ENCODE measurements at places on chromosomes 4 and X. TPM values are rescaled to one million over a fixed set of nuclear protein-coding genes. Genes with fewer than 3 reads are reported as not detected.

FGD1 gene
- 5.5 TPM for total RNA-seq

CXXC4 gene
- 1.5 TPM for total RNA-seq

ASMTL gene
- 21.6 TPM for total RNA-seq

ERVMER34-1 gene
- 0.77 TPM for total RNA-seq

TSPYL2 gene
- 6.2 TPM for total RNA-seq

ITM2A gene
- 24.5 TPM for total RNA-seq

NLGN4X gene
- 0.89 TPM for total RNA-seq

MAP7D2 gene
- total RNA-seq, result 2.1 TPM

GPR34 gene
- 2.3 TPM for total RNA-seq

SLC38A5 gene
- 18.8 TPM for total RNA-seq

UVSSA gene
- 16.7 TPM for total RNA-seq

DSPP gene
- not detected for total RNA-seq

TREX2 gene
- total RNA-seq, result 1.2 TPM

EGFL6 gene
- total RNA-seq, result 0.27 TPM

CLDN34 gene
- 0.24 TPM for total RNA-seq

TNMD gene
- 0.48 TPM for total RNA-seq

GLRA3 gene
- not detected for total RNA-seq

FRMPD3 gene
- 0.42 TPM for total RNA-seq

RGN gene
- 0.88 TPM for total RNA-seq

WFS1 gene
- total RNA-seq, result 12.7 TPM

ARL9 gene
- 0.29 TPM for total RNA-seq

CTAG1B gene
- not detected for total RNA-seq

INPP4B gene
- 14.1 TPM for total RNA-seq

SLC34A2 gene
- 3.3 TPM for total RNA-seq

PPP4R3C gene
- total RNA-seq, result not detected

ERCC6L gene
- total RNA-seq, result 1.7 TPM

RPA4 gene
- 1.5 TPM for total RNA-seq

XAGE1A gene
- not detected for total RNA-seq

CFAP47 gene
- total RNA-seq, result not detected

EDA gene
- 1.9 TPM for total RNA-seq

NXF2B gene
- not detected for total RNA-seq

ERAS gene
- total RNA-seq, result 0.32 TPM

LARP7 gene
- total RNA-seq, result 35.3 TPM

USP17L26 gene
- not detected for total RNA-seq

ALAS2 gene
- total RNA-seq, result 0.74 TPM

PRDM8 gene
- total RNA-seq, result 1.6 TPM

NMU gene
- total RNA-seq, result 1.9 TPM

KLHL4 gene
- 0.15 TPM for total RNA-seq

CENPVL1 gene
- total RNA-seq, result not detected

NPY5R gene
- total RNA-seq, result not detected

IL1RAPL2 gene
- not detected for total RNA-seq

FAAH2 gene
- total RNA-seq, result 11.3 TPM

MAGEC2 gene
- 0.17 TPM for total RNA-seq

MAGIX gene
- 4.3 TPM for total RNA-seq
